ENCODE measurements at places on chromosomes 4 and X.

DNA sequence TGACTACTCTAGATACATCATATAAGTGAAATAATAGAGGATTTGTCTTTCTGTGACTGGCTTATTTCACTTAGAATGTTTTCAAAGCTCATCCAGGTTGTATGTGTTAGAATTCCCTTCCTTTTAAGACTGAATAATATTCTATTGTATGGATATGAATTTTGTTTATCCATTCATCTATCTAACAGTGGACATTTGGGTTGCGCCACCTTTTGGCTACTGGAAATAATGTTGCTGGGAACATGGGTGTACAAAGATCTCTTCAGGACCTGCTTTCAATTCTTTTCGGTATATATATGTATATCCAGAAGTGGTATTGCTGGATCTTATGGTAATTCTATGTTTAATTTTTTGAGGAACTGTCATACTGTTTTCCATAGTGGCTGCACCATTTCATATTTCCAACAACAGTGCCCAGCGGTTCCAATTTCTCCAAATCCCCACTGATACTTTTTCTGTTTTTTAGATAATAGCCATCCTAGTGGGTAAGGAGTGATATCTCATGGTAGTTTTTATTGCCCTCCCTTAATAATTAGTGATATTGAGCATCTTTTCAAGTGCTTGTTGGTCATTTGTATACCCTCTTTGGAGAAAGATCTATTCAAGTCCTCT is 3.4 kb upstream of the SCD5 start:
- DNase-seq, result no peak

- DNase-seq, result no peak
Measured at GRCh38 chrX:51163730-51164129, 168.9 kb upstream of the NUDT10 start.

GRCh38 chr4:158819942-158820786 is 51.3 kb downstream of the FNIP2 start:
- no peak for DNase-seq

DNA sequence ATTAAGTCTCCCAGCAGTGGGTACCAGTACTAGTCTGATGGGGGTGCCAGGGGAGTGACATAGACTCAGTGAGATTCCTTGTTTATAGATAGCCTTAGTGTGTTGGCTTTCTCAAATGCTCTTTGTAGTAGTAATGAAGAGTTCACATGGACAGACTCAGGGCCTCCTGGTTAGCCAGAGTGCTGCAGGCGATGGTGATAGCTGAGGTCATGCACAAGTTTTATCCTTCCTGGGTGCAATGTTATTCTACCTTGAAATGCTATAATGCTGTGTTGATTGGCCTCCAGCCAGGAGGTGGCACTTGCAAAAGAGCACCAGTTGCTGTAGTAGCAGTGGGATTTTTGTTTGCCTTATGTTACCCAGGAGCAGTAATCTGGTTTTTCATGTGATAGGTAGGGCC is 35.5 kb upstream of the ADH4 start:
- DNase-seq, result no peak

DNA sequence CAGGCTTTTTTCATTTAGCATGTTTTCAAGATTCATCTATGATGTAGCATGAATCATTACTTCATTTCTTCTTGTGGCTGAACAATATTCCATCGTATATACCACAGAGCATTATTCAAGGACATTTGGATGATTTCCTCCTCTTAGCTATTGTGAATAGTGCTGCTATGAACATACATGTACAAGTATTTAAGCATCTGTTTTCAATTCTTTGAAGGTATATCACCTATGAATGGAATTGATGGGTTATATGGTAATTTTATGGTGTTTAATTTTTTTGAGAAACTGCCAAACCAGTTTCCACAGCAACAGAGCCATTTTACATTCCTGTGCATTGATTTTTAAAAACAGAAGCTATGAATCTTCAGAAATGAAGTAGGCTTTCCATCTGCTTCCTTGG is 36.1 kb upstream of the WDR19 start:
- DNase-seq, result no peak

- DNase-seq, result no peak
Measured at GRCh38 chr4:88646528-88647280, 50.9 kb downstream of the NAP1L5 start.

Data from C1 segment of cervical spinal cord (tissue), 14 donors.